Eye (tissue), 1 donor: ENCODE measurements at places on chromosomes 2 and 18.

- DNase-seq = peak; percentile 73
Measured at GRCh38 chr2:102141970-102142828, at the start of gene IL1R1. Gene IL1R1, plus strand, starts transcription at chr2:102142746. Its CDS starts 14,979 bp downstream, at chr2:102157725.

DNA sequence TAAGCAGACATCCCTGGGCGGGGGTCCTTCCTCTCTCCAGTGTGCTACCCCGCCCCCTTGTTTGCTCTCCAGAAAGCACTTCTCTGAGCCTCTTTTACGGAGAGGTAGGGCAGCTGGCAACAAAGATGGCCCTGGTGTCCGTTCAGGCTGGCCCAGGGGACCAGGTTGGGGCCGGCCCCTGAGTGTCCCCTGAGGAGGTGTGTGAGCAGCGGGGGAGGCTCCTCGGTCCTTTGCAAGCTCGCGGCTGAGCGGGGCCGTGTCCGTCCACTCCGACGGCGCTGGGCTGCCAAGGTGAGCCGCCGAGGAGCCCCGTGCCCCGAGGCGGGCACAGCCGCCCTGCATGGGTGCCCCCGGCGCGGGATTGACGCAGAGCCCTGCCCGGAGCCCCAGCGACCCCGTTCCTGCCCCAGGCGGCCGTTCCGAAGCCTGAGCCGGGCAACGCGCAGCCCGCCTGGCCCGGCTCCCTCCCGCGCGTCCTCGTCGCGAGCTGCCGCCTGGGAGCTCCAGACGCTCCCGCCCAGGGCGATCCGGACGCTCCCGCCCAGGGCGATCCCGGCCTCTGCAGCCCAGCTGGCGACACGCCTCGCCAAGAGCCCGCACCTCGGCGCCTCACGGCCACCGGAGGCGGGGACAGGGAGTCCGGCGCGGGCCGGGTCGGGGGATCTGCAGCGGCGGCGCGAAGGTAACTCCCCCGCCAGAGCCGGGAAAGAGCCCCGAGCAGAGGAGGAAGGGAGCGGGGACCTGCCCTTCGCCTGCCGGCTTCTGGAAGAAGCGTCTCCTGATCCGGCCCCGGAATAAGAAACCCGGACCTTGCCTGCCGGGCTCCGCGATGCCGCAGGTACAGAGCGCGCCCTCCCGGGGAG lies at the start of gene PROKR1:
Gene PROKR1, plus strand, starts transcription at position 569 of the 863 bp plus-strand sequence. CDS start 2,243 bp downstream, outside the sequence.
- DNase-seq = peak; percentile 79

GRCh38 chr2:101251844-101252407 lies 760 bp upstream of the CNOT11 start:
- DNase-seq = no peak

DNA sequence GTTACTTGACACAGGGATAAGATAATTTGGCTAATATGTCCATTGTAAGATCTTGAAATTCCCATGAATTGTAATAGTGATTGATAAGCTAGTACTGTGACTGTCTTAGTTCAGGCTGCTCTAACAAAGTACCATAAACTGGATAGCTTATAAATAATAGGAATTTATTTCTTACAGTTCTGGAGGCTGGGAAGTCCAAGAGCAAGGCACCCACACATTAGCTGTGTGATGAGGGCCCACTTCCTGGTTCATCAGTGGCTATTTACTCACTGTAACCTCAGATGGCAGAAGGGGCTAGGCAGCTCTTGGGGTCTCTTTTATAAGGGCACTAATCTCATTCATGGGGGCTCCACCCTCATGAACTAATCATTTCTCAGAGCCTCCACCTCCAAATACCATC lies 28.5 kb downstream of the NOSTRIN start:
- DNase-seq = no peak

DNA sequence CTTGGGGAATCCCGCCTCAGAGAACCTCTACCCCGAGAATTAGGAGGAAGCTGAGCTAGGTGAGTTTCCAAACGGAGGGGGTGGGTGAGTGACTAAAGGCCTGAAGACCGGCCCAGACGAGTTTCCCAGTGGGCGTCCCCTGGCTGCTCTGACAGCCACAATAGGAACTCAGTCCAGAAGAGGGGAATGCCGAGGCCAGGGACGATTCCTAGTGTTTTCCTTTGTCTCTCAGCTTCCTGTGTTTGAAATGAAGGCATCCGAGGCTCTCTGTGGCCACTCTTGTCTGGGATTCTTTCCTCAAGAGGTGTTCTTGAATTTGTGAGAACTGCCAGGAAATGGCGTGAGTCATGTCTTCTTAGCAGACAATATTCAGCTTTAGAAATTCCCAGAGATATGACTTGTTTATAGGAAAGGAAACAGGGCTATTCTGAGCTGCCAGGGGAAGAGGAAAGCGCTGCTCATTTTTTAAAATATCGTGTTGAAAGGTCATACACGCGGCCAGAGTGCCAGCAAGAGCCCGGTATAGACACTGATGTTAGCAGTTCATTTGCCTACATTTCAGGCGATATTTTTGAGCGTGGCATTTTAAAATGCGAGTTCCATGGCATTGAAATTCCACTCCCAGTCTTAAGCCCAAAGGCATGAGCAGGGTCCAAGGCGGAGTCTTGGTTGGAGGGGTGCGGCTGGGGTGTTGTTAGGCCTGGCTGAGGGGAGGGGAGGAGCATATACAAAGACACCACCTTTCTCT lies 169.1 kb upstream of the KLF7 start:
- DNase-seq = peak; percentile 72

- DNase-seq = peak; percentile 25
Measured at GRCh38 chr2:129827311-129828090, 152.0 kb upstream of the RAB6C start.

- DNase-seq = peak; percentile 28
Measured at GRCh38 chr2:45578056-45578843, 32.8 kb downstream of the SRBD1 start.

DNA sequence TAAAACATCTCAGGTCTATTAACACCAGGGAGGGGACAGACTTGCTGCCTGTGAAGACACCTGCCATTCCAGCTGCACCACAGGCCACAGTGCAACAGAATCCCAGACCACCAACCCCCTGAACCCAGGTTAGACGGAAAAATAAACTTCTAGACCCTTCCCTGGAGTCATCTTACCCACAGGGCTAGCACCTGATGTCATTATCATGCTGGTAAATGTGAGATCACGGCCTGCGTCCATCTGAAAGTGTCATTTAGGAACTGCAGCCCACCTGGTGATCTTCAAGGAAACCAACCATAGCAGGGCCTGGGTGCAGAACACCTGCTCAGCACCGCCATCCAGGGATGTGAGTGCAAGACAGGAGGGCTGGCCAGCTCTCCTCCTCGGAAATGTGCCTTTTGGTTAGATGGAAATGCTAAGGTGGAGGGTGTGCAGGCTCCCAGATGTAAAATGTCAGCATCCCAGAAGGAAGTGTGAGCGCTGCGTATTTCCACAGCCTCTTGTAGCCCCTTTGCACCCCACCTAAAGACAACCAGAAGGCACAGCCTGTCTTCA lies 80.8 kb downstream of the PTGR3 start:
- DNase-seq = no peak

DNA sequence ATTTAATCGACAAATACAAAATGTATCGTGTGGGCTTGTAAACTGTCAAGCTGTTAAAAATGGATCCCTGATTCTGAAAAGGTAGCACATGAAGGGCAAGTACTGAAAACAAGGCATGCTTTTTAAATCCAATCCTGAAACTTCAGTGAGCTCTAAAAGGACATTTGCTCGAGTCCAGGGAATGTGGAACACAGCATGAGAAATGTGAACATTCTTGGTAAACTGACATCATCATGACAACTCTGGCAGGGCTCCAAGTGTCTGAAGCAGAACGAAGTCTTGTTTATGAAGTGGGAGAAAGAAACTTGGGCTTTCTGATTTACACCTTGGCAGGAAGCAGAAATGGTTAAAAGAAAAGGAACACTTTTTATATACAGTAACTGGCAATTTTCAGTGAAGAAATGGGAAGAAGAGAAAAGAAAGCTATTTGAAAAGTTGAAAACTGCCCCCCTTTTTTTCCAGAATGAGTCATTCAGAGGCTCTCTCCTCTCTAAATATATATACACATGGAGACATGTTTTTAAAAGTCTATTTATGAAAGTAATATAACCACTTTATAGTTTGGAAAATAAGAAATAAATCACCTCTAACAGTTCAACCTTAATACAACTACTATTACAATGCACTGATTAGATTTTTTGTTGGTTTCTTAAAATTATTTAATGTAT lies 120.8 kb downstream of the GAREM1 start:
- DNase-seq = peak; percentile 92

GRCh38 chr2:196719110-196719872 lies 79.8 kb downstream of the CCDC150 start:
- DNase-seq = peak; percentile 54

GRCh38 chr2:234249873-234250272 lies 199.4 kb downstream of the SPP2 start:
- DNase-seq = no peak

DNA sequence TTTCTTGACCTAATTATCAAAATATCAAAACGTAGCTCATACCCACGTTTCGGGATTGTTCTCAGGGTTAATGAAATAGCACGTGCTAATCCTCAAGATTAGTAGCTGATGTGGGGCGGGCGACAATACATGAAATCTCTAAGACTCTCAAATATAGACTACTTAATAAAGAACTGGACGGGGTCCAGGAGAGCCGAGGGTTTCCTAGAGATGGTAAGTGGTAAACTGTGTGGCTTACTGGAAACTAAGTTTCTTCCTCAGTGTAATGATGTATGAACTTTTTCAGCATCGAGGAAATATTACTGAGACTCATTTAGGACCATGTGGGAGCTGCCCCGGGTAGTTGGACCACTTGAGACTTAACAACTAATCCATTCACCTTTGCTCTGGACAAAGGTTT lies 453.3 kb upstream of the SALL3 start:
- no peak for DNase-seq
